CD4-positive, alpha-beta T cell treated with Interleukin-4 for 1 hour (primary cell): ENCODE measurements at places on chromosomes 2 and 18.

DNA sequence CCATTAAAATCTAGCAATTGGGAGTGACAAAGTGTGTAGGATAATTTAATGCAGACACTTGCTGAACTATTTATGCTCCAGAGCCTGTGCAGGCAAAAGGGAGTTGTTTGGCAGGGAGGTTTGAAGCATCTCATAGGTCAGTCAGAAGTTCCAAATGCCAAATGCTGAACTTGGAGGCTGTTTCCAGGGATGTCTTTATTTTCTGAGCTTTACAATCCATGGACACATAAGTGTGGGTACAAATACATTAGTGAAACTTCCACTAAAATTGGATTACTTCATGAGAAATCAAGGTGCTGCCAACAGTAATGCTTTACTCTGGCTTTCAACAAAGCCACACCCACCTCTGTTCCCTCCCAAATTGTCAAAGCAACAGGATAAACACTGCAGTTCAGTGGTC is 422.1 kb upstream of the SETBP1 start:
- DNase-seq, result no peak

DNA sequence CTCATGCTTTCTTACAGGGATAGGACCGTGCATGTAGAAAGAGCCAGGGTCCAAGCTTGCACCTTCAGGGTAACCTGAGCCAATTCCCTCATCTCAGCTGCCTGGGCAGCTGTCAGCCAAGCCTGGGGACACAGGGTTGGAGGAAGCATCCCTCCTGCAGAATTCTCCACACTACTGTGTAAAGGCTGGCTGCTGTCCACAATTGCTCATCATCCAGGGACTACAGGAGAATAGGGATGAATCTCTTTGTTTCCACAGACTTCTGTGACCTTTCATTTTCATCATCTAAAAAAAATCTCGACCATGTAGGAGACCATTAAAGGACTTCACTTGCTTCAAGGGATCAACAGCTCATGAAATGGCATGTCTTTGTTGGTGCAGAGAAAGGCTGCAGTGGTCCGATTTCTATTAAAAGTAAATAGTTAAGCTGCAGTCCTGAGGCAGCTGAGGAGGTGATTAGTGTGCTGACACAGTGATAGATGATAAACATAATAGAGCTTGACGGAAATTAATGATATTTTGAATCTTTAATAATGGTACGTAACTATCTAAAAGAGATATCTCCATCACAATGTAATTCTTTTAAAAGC is 74.4 kb upstream of the COPS8 start:
- no peak for DNase-seq

DNA sequence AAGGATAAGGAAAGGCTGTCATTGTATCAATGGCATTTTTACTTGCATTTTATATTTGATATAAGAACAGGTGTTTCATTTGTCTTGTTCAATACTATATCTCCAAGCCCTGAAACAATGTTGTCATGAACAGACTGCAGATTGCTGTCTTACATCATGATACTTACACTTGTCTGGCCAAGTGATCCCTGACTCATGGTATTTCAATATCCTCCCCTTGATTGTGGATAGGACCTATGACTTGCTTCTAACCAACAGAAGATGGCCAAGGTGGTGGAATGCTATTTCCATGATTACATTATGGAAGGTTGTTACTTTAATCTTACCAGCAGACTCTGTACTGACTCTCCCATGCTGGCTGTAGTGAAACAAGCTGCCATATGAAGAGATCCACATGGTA is 471.1 kb downstream of the CCDC85A start:
- DNase-seq, result no peak

DNA sequence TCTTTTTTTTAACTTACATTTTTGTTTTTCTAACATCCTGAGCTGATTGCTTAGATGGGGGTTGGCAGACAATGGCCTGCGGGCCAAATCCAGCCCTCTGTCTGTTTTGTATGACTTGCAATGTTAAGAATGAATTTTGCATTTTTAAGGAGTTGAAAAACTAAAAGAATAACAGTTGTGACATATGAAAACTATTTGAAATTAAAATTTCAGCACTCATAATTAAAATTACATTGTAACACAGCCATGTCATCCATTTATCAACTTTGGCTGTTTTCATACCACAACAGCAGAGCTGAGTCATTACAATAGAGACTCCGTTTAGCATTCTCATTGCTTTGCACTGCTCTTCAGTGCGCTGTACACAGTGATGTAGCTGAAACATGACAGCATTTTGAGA is 94.1 kb upstream of the MC4R start:
- no peak for DNase-seq

- DNase-seq, result no peak
Observed at GRCh38 chr2:214960677-214961076, 151.2 kb upstream of the BARD1 start.

DNA sequence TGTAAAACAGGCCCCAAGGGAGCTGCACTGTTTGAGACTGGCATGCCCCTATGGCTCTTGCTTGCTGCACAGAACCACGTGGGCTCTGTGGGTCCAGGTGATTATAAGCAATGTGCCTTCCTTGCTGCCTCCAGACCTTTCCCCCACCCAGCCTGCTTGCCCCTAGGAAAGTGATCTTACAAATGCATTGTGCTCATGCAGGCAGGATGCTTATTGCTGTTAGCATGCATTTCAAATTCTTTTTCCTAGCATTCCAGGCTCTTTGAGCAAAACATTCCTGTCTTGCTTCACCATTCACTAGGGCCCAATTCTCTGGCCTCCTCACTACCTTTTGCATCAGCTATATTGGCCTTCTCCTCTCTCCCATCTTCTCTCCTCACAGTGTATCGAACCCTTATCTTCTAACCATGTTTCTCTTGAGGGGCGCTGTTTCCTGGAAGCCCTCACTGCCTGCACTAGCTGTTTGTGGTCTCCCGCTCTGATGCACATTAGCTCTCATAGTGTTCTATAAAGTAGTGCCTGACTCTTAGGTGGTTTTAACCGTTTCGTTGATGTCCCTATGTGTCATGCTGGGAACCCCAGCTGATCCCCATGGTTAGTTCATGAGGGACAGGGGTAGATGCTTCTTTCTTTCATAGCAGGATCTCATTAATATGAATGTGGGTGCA is 152.9 kb upstream of the EPAS1 start:
- DNase-seq, result no peak

DNA sequence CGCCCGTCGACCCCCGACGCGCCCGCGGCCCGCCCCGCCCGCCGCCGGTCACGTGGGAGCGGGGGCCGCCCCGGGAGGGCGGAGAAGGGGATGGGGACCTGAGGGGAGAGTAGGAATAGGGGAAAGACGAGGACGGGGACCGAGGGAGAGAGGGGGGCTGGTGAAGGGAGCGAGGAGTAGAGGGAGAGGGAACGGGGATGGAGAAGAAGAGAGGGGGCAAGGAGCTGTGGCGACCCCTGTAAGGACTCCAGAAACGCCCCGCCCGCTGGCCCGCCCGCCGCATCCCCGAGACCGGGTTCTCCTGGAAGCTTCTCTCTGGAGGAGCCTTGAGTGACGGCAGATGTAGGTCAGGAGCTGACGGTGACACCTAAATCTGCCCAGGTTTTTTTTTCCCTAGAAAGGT is 615 bp downstream of the ADNP2 start:
- no peak for DNase-seq

DNA sequence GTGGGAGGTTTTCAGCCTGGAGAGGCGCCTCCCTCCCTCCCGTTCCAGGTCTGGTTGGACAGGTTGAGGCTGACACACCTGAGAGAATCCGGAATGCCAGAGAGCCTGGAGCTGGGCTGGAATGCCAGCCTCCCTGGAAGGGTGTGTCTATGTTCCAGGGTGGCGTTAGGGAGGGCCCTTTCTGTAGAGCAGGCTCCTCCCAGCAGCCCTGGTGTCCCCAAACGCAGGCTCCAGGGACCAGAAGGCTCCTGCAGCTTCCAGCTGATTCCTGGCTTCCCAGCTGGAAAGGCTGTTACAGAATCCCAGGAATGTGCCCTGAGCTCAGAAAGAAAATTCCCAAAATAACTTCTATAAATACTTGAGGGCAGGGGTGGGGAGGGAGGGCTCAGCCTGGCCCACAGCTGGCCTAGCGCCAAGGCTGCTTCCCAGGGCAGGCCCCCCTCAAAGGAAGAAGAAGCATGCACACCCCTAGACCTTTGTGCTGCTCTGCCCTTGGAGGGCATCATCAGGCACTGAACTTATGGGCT is 85.4 kb downstream of the STPG4 start:
- DNase-seq, result no peak
